Effector memory CD4-positive, alpha-beta T cell (primary cell): ENCODE measurements at places on chromosomes 16 and 17.
A peak's percentile ranks its signal among the peaks of the same experiment; 100 is the strongest.

GRCh38 chr17:77365584-77366186 is 224.9 kb downstream of the SEC14L1 start:
- DNase-seq, result no peak

- DNase-seq, result no peak
Measured at GRCh38 chr17:58960068-58960467, 146.6 kb downstream of the TRIM37 start.

DNA sequence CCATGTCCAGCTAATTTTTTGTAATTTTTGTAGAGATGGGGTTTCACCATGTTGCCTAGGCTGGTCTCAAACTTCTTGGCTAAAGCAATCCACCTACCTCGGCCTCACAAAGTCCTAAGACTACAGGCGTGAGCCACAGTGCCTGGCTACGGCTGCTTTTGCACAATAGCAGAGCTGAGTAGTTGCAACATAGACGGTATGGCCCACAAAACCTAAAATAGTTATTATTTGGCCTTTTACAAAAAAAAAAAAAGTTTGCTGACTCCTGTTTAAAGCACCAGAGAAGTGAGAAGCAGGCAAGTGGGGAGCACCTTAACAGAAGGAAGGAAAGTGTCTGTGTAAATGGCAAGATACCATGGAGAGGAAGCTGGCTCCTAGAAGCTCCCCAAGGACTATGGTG is 5.3 kb upstream of the HSF5 start:
- DNase-seq, result no peak

DNA sequence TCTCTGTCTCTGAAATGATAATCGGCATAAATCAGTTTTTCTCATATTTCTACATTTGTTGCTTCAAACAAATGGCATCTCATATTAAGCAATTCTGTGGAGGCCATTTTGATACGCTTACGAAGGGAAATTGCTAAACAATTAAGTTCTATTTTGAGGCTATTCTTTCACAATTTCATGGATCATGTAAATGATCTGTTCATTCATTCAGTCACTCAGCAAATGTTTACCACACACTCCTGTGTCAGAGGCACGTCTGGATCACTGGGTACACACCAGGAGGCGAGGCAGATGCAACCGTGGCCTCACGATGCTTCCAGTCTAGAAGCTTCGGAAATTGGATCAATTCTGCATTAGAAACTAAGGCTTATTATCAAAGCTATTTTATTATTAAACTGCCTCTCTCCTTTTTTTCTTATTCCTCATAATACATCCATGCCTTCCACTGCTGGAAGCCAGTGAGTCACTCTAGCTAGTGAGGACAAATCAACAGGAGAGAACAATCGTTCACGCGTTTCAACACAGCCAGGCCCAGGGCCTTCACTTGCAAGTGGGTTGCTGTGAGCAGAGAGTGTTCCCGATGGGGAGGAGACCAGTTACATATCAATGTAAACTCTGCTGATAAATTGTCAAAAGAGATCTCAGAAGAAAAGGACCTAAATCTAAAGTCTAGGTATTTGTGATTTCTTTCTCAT is 11.3 kb upstream of the SLC39A11 start:
- no peak for DNase-seq

- DNase-seq, result no peak
Measured at GRCh38 chr16:3152027-3152276, 17.1 kb downstream of the ZNF213 start.

GRCh38 chr17:55433629-55434422 is 12.2 kb upstream of the MMD start:
- DNase-seq, result no peak

DNA sequence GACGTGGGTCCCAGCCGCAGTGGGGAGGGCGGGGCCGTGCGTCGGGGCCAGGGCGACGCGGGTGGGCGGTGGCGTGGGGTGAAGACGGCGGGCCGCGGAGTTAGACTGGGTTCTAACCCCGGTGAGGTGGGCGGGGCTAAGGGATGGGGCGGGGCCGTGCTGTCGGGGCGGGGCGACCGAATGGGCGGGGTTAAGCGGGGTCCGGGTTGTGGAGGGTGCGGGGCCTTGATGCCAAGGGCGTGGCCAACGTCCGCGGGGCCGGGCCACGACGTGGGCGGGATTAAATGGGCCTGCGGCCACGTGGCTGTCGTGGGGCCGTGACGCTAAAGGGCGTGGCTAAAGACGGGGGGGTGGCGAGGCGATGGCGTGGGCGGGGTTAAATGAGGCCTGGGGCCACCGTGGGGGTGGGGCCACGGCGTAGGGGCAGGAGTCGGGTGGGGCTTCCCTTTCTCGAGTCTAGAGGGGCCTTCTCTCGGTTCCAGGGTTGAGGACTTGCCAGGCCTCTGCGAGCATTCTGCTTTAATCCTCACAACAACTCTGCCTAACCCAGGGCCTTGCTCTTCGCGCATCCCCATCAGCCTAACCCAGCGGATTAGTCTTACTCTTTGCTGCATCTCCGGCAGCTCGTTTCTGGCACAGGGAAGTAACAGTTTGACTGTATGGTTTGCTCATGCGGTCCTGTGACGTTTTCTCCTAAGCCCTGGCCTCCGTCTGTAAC is 739 bp downstream of the TCF25 start:
- DNase-seq, result peak; percentile 97

DNA sequence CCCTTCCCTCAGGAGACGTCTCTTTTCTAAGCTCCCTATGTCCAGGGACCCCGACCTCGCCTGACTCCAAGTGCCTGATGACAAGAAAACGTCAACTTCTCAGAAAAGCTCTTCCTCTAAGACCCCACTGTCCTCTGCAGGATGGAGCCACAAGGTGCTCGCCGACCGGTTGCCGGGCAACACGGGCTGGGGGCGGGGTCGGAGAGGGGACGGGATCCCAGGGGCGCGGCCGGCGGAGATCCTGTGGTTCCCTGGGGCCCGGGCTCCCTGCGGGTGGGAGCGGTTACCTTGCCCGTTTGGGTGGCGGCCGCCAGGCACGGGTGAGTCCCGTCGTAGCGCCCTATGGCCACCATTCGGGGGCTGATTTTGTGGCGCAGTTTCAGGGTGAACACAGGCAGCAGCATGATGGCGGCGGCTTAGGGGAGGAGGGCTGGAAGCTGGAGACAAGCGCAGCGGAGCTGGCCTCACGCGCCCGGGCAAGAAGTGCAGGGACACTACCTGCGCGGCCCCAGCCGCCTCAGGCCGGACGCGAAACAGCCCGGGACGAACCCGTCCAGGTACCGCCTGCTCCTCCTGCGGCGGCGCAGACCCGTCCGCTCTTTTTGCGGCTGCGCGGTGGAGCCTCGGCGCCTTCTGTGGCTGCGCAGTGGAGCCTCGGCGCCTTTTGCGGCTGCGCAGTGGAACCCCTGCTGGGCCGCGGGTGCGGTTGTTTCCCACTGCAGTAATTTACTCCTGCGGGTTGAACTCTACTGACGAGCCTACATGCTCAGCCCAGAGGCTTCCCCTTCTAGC is at the start of gene BBS2:
BBS2 (minus strand) TSS at position 566 of the 792 bp plus-strand sequence; CDS start at position 404, 162 bp downstream.
- DNase-seq, result peak; percentile 84

- no peak for DNase-seq
Measured at GRCh38 chr17:53891726-53892125, 69.0 kb downstream of the KIF2B start.

DNA sequence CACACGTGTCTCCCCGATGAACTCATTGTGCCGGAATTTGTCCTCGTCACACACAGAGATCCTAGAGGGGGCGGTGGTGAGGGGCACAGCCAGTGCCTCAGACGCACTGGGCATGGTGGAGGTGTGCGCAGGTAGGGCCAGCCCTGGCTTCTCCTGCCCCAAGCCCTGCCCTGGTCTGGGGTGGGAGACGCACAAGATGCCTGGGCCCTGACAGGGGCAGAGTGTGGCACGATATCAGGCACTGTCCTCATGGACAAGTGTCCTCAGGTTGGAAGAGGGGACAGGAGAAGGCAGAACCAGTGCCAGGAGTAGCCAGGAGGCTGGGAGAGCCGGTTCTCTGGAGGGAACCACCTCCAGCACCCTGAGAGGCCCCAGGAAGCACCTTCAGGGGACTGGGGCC is 20.0 kb downstream of the DOC2B start:
- no peak for DNase-seq

DNA sequence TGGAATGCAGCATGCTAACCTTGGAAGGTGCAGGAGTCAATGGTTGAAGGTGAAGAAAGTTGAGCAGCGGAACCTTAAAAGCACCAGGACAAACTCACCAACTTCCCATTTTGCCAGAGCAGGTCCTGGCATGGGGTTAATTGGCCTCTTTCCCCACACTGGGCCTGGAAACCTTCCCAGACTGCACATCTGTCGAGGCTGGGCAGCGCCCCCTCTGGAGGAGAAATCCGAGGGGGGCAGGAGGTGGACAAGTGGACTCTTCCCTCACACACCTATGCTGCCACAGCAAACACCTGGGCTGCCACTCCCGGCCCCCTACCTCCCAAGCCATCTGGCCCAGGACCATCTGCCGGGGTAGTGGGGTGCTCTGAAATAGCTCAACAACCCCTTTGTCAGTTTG is 232.4 kb downstream of the CBLN1 start:
- DNase-seq, result no peak
